Right renal cortex interstitium (tissue), 3 donors: ENCODE measurements at places on chromosomes 6 and 20. TPM values are rescaled to one million over a fixed set of nuclear protein-coding genes. Genes with fewer than 3 reads are reported as not detected.

- DNase-seq, result no peak
Observed at GRCh38 chr6:43248101-43248500, 4.8 kb downstream of the TTBK1 start.

GRCh38 chr6:53979468-53980067 lies 131.7 kb upstream of the MLIP start:
- DNase-seq, result no peak

- no peak for DNase-seq
Observed at GRCh38 chr6:22366214-22366613, 69.4 kb upstream of the PRL start.

GRCh38 chr20:47191074-47191673 lies 165.3 kb downstream of the ZMYND8 start:
- no peak for DNase-seq

The PREX1 gene
- polyA plus RNA-seq, result 12.8 TPM

The PDYN gene
- 0.43 TPM for polyA plus RNA-seq

The FKBP1A gene
- 388 TPM for polyA plus RNA-seq
